ENCODE measurements at places on chromosomes 1 and 21.

DNA sequence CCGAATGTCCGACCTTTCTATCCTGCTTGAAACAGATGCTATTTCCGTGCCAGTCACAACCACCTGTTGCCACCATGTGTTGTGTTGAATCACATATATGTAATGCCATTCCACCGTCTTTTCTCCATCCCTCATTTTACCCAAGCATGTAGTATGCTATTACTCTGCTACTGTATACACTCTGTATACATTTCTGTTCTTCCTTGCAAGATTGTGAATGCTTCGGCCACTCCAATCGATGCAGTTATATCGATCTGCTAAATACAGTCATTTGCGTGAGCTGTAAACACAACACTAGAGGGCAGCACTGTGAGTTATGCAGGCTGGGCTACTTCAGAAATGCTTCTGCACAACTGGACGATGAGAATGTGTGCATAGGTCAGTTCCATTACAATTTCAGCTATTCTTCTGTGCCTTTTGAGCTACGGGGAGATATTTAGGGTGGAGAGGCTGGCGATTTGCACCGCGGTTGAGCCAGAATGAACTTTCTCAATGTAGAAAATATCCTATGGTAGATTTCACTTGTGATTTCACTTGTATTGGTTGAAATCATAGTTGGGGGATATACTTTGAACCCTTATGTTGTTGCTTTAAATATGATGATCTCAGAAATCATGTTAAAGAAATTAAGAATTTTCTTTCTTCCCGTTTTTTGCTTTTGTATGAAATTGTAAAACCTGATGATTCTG, 289.8 kb downstream of the NTNG1 start:
- DNase-seq: no peak

- no peak for DNase-seq
Observed at GRCh38 chr1:243253211-243253925, 1.7 kb downstream of the CEP170 start.

GRCh38 chr1:53258216-53258615, 19.9 kb upstream of the MAGOH start:
- no peak for DNase-seq

- no peak for DNase-seq
Observed at GRCh38 chr1:92277105-92277723, 21.6 kb downstream of the GLMN start.

GRCh38 chr21:32993894-32994293, 31.8 kb upstream of the OLIG2 start:
- no peak for DNase-seq

- DNase-seq: no peak
Observed at GRCh38 chr1:56266359-56266758, 313.0 kb downstream of the PLPP3 start.

Measured in T-helper 2 cell (primary cell).